ENCODE measurements at places on chromosomes 11 and 22. TPM values are rescaled to one million over a fixed set of nuclear protein-coding genes. Genes with fewer than 3 reads are reported as not detected.

GRCh38 chr11:79113054-79113690 is 327.7 kb downstream of the TENM4 start:
- DNase-seq = no peak
- no peak overlapping the region for H3K4me3 ChIP-seq
- H3K36me3 ChIP-seq = no peaks in the 10 kb centered on the region

GRCh38 chr11:86418917-86419316 is 44.2 kb downstream of the CCDC81 start:
- H3K27me3 ChIP-seq = no peaks in the 10 kb centered on the region
- no peaks in the 10 kb centered on the region for H3K36me3 ChIP-seq
- H3K4me1 ChIP-seq = no peaks in the 10 kb centered on the region

- no peaks in the 10 kb centered on the region for H3K36me3 ChIP-seq
- H3K4me1 ChIP-seq = no peaks in the 10 kb centered on the region
- DNase-seq = no peak
- H3K27ac ChIP-seq = no peak overlapping the region
Measured at GRCh38 chr11:63710476-63711217, 29.3 kb downstream of the RTN3 start.

DNA sequence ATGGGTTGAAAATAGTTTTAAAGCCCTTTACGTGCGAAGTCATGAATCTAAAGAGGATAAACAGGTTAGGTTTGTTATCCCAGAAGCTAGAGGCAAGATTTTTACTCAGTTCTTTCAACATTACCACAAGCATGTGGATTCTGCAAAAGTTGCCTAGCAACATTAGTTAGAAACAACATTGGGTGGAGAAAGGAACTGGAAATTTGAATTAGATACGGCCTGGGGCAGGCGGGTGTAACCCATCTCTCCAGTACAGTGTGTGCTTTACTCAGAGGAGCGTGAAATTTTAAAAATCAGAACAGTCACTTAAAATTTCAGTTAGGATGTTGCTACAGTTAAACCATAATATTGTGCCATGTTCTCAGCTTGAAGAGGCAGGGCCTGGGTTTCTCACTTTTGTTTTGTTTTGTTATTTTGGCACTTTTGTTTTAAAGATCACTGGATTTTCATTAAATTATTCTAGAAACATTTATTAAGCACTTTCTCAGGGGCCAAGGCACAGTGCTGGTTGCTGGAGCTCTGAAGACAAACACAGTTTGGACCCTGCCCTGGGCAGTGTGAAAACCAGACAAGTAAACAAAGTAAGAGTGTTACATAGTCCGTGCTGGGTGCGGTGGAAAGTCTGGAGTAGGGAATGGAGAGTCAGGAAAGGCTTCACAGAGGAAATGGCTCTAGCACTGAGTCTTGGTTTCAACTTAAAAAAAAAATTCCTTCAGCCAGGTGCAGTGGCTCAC is 4.4 kb upstream of the WEE1 start:
- H3K4me1 ChIP-seq = peaks cover 28% of the 10 kb centered on the region
- H3K27me3 ChIP-seq = no peaks in the 10 kb centered on the region
- no peaks in the 10 kb centered on the region for H3K36me3 ChIP-seq
- peak overlapping the region; percentile 99 for H3K27ac ChIP-seq

- H3K27ac ChIP-seq = no peak overlapping the region
- H3K36me3 ChIP-seq = no peaks in the 10 kb centered on the region
- H3K27me3 ChIP-seq = no peaks in the 10 kb centered on the region
- no peak overlapping the region for H3K4me3 ChIP-seq
- no peak for DNase-seq
Measured at GRCh38 chr11:75795276-75796090, 19.5 kb upstream of the UVRAG start.

DNA sequence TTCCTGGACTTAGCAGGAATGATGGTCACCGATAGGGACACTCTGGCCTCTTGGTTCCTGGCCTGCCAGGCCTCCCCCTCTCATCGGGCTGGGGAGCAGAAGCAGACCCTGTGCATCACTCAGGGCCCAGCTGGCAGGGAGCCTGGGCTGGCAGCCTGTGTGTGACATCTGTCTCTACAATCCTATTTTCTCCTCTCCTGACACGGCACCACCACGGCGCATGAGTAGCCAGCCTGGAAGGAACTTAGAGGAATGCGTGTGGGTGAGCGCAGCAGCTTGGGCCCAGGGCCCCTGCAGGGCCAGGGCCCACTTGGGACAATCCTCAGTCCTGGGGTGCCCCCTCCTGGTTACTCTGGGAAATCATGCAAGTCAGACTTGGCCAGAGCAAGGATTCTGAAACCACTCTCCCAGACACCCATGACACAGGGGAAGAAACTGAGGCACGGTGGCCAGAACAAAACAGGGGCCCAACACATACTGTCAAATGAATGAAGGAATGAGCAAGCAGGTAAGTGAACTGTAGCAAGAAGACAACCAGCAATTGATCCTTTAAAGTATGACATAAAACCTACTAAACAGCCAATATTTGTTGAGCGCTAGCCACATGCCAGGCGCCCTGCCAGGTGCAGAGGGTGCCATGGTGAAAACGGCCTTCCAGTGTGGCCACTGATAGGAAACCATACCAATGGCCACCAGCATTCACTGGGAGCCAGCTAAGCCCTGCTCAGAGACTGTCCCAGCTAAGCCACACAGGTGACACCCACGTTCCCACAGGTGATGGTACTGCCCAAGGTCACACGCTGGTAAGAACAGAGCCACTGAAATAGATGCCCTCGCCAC is 13.3 kb downstream of the RSPH14 start:
- no peak overlapping the region for H3K4me3 ChIP-seq
- DNase-seq = no peak
- no peaks in the 10 kb centered on the region for H3K27me3 ChIP-seq
- H3K4me1 ChIP-seq = no peaks in the 10 kb centered on the region
- no peak overlapping the region for H3K27ac ChIP-seq

Gene MPPED2
- 0.49 TPM for total RNA-seq

Gene TCN1
- 35.4 TPM for total RNA-seq
